ENCODE measurements at places on chromosomes 12 and 14.

GRCh38 chr12:93122569-93123091 is 193.5 kb upstream of the EEA1 start:
- DNase-seq = no peak

- DNase-seq = no peak
These were observed 9.8 kb downstream of the GPR135 start for GRCh38 chr14:59455411-59455810.

GRCh38 chr14:53954551-53955228 is 1.9 kb downstream of the BMP4 start:
- DNase-seq = no peak

- no peak for DNase-seq
These were observed 3.7 kb downstream of the REM2 start for GRCh38 chr14:22886500-22887259.

DNA sequence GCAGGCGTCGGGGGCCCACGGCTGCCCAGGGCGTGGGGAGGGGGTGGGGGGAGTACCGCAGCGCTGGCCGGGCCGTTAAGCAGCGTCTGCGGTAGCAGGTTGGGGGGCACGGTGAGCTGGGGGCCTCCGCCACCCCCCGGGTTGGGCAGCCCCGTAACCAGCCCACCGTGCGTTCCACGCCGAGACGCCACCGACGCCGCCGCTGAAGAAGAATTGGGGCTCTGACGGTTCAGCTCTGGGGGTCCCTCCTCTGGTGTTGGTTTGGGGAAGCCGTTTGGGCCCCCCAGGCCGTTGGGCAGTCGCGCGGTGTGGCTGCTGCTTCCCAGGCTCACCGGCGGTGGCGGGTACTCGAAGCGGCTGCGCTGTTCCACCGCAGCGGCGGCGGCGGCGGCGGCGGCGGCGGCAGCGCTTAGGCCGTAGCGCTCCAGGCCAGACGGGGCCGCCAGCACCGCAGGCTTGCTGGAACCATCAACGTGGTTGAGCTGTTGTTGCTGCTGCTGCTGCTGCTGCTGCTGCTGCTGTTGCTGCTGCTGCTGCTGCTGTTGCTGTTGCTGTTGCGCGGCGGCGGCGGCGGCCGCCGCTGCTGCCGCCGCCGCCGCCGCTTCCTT is 1.5 kb downstream of the IRF2BPL start:
- DNase-seq = no peak

DNA sequence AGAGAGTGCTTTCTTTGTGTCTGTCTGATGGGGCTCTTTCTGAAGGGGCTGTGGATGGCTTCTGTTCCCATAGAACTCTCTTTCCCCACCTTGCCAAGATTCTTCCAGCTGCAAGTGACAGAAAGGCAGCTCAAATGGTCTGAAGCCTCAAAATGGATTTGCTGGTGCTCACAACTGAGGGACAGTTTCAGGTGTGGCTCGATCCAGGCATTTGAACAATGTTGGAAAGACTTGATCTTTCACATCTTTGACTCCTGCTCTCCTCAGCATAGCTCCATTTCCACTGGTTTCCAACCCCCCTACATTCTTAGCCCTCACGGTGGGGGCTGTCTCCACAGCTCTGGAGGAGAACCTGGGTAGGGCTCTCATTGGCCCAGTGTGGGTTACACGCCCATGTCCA is 15.9 kb downstream of the RFLNA start:
- DNase-seq = no peak

DNA sequence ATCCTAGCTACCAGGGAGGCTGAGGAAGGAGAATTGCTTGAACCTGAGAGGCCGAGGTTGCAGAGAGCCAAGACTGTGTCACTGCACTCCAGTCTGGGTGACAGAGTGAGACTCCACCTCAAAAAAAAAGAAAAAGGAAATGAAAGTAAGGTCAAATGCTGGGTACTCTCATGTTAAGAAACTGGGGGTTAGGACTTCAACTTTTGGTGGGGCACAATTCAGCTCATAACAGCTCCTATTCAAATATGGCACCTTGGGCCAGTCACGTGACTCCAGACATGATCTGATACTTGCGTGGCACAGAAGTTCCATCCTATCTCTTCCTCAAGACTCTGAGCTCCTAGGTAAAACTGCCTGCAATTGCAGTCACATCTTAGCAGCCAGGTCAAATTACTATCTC is 142.7 kb downstream of the EGLN3 start:
- no peak for DNase-seq

DNA sequence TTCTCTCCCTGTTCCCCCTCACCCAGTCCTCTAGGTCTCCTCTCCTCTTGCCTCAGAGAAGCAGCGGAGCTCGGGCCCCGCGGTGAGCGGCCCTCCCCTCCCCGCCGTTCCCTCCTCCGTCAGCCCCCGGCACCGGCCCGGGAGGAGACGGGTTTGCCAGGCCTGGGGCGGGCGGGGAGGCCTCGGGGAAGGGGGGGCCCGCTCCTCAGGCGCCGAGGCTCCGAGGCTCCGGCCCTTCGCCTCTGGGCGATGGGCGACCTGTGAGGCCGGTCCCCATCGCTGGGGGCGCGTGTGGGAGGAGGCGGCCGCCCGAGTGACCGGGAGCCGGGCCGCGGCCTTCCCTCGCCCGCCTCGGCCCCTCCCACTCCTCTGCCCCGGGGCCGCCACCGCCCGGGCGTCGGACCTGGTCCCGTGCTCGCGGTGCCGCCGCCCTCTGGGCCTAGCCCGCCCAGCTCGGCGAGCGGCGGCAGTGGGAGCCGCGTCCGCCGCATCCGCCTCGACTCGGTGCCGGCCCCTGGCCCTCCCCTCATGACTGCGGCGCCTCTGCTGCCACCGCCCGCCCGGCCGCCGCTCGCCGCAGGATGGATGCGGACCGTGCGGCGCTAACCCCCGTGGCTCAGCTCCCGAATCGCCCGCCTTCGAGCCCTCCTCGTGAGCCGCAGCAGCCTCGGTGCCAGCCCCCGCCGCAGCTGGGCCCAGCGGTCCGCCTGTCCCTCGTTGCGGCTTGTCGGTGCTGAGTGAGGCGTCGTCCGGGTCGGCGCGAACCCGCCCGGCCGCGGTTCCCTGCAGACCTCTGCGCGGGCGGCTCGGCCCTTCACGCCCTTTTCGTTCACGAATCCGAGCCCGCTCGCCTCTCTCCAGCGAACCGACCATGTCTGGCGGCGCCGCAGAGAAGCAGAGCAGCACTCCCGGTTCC is 574 bp downstream of the WNK1 start:
- DNase-seq = no peak

- DNase-seq = no peak
These were observed 18.1 kb downstream of the PPM1H start for GRCh38 chr12:62916632-62917425.

- no peak for DNase-seq
These were observed 309.3 kb downstream of the MED13L start for GRCh38 chr12:115968211-115968610.

DNA sequence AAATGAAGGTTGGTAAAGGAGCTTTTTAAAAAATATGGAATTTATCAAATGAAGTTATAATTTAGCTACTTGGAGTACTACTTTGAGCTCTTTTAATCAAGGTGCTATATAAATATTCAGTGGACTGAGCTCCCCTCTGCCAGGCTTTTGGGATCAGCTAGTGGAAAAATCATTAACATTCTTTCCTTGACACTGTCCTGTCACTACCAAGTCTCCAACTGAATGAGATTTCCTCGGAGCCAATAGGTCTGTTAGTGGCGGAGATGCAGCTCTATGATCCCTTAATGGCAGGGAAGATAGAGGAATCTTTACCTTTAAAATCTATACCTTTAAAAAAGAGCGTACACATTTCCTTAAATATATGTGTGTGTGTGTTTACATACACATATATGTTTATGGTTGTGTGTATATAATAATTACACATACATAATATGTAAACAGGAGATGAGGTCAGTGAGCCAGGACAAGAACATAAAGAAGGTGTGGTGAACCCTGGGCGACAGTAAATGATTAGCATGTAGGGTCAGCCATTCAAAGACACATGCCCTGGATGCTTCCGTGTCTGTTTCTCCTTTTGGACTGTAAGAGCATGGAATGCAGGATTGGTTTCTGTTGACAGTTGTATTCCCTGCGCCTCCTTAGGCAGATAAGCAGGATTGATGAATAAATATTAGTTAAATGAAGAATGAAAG is 47.7 kb upstream of the ATP2A2 start:
- DNase-seq = no peak

- DNase-seq = no peak
These were observed 199.9 kb downstream of the CCDC91 start for GRCh38 chr12:28390206-28390605.

- DNase-seq = no peak
These were observed 55.7 kb upstream of the BCL11B start for GRCh38 chr14:99327458-99328250.

DNA sequence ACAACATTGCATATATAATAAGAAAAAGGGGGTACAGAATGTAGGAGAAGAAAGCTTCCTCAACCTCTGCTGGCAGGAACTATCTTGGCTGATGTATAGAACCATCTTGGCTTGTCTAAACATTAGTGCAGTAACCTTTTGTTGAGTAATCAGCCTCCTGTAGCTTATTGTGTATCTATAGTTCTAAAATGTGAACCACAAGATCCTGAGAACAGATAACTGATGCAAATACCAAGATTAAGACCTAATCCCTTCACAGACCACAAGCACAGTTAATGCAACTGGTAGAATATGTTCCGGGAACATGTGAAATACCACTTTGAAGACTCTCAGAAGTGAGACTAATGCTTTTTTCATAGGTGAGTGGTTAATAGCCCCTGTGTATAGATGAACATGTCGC is 50.7 kb upstream of the KCNC2 start:
- DNase-seq = no peak

DNA sequence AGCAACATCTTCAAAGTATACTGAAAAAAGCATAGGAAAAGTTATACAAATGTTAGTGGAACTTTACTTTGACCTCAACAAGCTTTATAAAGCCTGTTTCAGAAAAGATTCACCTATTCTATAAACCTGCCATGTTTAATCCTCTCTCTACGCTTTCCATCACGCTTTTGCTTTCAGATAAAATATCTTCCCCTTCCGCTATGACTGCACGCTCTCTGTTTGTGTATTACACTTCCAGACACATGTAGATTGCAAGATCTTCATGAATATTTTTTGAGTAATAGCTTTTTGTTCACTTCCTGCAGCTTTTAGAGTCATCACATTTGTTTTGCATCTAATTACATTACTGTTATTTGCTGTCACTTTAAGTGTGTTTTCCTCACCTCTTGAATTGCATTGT is 271.4 kb downstream of the RASSF9 start:
- no peak for DNase-seq

DNA sequence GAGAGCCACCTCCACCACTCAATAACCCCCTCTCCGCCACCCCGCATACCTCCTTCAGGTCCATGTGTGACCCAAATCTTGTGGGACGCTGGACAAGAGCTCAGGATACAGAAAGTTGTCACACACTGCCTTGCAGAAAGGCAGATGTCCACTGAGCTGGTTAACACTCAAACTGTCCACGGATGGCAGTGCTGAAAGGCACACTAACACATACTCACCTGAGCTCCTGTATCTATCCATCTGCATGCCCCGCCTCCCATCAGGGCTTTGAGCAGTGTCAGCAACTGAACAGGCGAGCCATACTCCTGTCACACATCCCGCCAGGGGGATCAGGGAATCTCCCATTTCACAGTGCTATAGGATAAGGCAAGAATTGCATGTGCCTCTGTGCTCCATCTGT is 642.0 kb downstream of the GALC start:
- no peak for DNase-seq

GRCh38 chr12:55957106-55957859 is 8.6 kb downstream of the PMEL start:
- DNase-seq = no peak

DNA sequence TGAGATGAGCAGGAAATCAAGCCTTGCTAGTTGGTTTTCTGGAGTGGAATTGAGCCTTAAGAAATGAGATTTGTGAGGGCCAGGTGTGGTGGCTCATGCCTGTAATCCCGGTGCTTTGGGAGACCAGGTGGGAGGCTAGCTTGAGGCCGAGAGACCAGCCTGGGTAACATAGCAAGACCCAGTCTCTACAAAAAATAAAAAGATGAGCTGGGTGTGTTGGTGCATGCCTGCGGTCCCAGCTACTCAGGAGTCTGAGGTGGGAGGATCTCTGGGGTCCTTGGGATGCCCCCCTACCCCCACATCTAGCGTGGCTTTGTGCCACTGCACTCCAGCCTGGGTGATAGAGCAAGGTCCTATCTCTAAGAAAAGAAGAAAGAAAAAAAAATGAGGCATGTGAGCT is 104.2 kb upstream of the RTL1 start:
- no peak for DNase-seq

DNA sequence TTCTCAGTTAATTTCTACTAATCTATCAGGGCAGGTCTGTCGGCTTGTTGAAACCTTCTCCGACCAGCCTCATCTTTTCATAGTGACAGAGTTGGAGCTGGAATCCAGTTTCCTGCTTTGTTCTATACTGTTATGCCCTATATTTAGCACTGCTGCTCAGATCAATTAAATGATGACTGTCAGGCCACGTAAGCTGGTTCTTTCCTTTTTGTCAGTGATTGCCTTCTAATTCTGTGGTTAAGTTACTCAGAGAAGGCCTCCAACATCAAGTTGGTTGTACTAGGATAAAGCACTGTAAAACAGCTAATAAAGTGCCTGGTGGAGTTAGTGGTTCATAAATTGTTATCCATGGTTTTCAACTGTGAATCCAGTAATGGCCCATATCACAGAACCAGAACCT is 22.6 kb downstream of the DERA start:
- no peak for DNase-seq

- no peak for DNase-seq
These were observed 25.3 kb upstream of the CLMN start for GRCh38 chr14:95345032-95345431.

GRCh38 chr14:83463500-83464098 is 1929.9 kb upstream of the SEL1L start:
- DNase-seq = no peak
